ENCODE measurements at places on chromosomes 4 and X. TPM values are rescaled to one million over a fixed set of nuclear protein-coding genes. Genes with fewer than 3 reads are reported as not detected.

DNA sequence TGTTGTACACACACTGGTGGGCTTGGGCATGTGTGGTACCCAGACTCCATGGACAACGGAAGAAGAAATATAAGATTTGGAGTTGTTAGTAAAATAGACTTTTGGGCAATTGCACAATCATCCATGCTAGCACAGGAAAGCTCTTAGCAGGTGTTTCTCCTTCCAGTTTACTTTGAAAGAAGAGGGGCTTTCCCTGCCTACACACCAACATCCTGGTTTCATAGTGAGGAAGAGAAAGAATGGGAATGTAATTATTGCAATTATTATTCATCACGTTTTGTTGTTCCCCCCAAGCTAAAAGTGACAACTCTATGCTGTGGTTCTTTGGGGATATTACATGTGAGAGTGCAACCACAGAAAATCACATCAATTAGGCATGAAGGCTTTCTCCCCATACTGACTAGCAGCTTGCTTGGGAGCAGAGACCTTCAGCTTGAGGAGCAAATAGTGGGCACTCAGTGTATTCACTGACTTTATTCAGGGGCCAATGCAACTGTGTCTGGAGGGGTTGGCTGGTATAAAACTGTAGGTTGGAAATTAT, 57.2 kb upstream of the PUDP start:
- no peak for DNase-seq
- no peak overlapping the region for H3K4me3 ChIP-seq
- no peak overlapping the region for H3K27ac ChIP-seq
- H3K36me3 ChIP-seq: no peaks in the 10 kb centered on the region

DNA sequence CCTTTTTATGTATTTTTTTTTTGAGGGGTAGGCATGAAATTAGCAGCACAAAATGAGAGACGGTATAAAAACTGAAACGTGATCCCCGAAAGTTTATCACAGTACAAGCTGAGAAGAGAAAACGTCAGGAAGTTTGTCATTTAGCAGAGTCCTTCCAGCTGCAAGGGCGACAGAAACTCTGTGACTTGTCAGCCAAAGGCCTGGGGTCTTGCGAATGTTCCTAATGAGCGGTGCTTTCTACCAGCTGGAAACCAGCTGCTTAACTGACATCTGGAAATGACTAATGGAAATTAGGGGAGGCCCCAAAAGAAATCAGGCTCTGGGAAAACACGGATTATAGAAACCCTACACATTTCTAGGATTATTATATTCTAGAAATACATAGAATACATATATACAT, 66.5 kb downstream of the CHRNA9 start:
- DNase-seq: no peak
- H3K4me3 ChIP-seq: no peak overlapping the region
- H3K4me1 ChIP-seq: peaks cover 3% of the 10 kb centered on the region
- H3K27ac ChIP-seq: no peak overlapping the region
- H3K27me3 ChIP-seq: no peaks in the 10 kb centered on the region

DNA sequence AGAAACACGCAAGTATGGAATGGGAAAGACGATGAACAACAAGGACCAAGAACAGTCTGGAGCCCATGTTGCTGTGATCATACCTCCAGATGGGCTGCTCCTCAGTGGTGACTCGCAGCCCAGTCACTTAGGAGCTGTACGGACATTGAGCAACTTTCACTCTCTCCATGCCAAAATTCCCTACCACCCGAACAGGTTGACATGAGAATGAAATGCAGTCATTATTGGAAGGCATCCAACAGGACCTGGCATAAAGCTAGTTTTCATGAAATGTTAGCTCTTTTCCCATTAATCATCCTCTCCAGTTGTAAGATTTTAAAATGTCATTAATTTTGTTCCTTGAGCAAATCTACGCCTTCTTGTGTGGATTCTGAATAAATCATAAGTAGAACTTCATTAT, 82.7 kb upstream of the GPM6B start:
- H3K27me3 ChIP-seq: no peaks in the 10 kb centered on the region
- H3K36me3 ChIP-seq: no peaks in the 10 kb centered on the region
- H3K27ac ChIP-seq: no peak overlapping the region
- DNase-seq: no peak

- H3K36me3 ChIP-seq: no peaks in the 10 kb centered on the region
- peak overlapping the region; percentile 84 for H3K27ac ChIP-seq
- H3K27me3 ChIP-seq: no peaks in the 10 kb centered on the region
- peak overlapping the region; percentile 82 for H3K4me3 ChIP-seq
- DNase-seq: peak; percentile 92
Measured at GRCh38 chrX:3712870-3713224, 602 bp downstream of the PRKX start.

GRCh38 chrX:153907456-153907855, 3.0 kb downstream of the AVPR2 start:
- no peak overlapping the region for H3K27ac ChIP-seq
- peaks cover 21% of the 10 kb centered on the region for H3K36me3 ChIP-seq
- no peaks in the 10 kb centered on the region for H3K27me3 ChIP-seq
- H3K4me1 ChIP-seq: peaks cover 31% of the 10 kb centered on the region

GRCh38 chr4:143921181-143921580, 15.8 kb upstream of the GYPE start:
- DNase-seq: no peak
- no peak overlapping the region for H3K27ac ChIP-seq
- H3K36me3 ChIP-seq: no peaks in the 10 kb centered on the region
- no peaks in the 10 kb centered on the region for H3K27me3 ChIP-seq

GRCh38 chr4:178448372-178449035, 1006.3 kb upstream of the AGA start:
- no peaks in the 10 kb centered on the region for H3K36me3 ChIP-seq
- DNase-seq: no peak
- H3K4me1 ChIP-seq: no peaks in the 10 kb centered on the region
- H3K27ac ChIP-seq: no peak overlapping the region
- H3K4me3 ChIP-seq: no peak overlapping the region

DNA sequence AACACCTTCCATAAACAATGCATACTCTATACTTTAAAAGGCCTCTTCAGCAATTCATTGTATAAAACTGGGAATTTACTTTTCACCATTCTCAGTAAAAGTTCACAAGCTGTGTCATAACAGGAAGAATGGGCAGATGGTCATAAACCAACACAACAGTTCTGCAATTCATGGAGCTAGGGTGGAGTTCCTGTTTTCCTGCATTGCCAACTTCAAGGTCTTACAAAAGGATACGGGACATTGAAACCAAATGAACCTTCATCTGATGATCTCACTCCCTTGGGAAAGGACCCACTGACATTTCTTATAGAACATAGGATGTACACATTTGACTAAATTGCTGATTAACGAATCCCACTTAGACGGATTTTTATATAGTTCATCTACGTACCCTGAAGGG, 4.1 kb downstream of the KDR start:
- peaks cover 27% of the 10 kb centered on the region for H3K27me3 ChIP-seq
- H3K4me3 ChIP-seq: no peak overlapping the region
- H3K36me3 ChIP-seq: no peaks in the 10 kb centered on the region
- DNase-seq: no peak

- H3K27me3 ChIP-seq: no peaks in the 10 kb centered on the region
- H3K36me3 ChIP-seq: no peaks in the 10 kb centered on the region
- no peak overlapping the region for H3K27ac ChIP-seq
- no peaks in the 10 kb centered on the region for H3K4me1 ChIP-seq
- no peak for DNase-seq
Measured at GRCh38 chr4:54172156-54172555, 56.9 kb upstream of the PDGFRA start.

DNA sequence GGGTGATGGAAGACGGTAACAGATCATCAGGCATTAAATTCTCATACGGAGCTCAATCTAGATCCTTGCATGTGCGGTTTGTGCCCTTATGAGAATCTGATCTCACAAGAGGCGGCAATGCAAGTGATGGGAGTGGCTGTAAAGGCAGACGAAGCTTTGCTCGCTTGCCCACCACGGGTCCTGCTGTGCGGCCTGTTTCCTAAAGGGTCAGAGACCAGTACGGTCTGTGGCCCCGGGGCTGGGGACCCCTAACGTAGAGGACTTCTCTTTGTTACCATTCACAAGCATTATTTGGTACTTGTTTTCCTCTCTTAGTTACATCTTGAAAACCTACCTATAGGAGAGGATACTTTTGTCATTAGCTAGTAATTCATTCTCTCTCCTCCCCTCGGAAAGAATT, 221.0 kb downstream of the ADAM29 start:
- no peaks in the 10 kb centered on the region for H3K27me3 ChIP-seq
- H3K4me3 ChIP-seq: no peak overlapping the region
- DNase-seq: no peak
- no peaks in the 10 kb centered on the region for H3K36me3 ChIP-seq
- no peaks in the 10 kb centered on the region for H3K4me1 ChIP-seq

DNA sequence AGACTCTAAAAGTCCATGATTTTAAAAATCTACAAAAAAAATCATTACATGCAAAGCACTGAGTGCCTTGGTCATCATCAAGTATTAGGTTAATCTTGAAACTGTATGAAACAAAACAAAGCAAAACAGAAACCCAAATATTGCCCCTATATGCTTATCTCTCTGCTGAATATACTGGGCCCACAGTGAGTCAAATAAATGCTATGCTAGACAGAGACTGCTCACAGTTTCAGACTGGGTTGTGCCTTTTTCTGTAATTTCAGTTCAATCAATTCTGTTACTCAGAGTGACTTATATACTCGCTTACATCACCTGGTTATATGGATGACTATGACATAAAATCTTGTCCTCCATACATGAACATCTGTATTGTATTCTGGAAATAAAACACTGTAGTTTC, 257.1 kb upstream of the ACTRT1 start:
- no peak for DNase-seq
- H3K4me3 ChIP-seq: no peak overlapping the region
- H3K4me1 ChIP-seq: no peaks in the 10 kb centered on the region
- H3K27me3 ChIP-seq: no peaks in the 10 kb centered on the region
- H3K36me3 ChIP-seq: no peaks in the 10 kb centered on the region
- H3K27ac ChIP-seq: no peak overlapping the region

DNA sequence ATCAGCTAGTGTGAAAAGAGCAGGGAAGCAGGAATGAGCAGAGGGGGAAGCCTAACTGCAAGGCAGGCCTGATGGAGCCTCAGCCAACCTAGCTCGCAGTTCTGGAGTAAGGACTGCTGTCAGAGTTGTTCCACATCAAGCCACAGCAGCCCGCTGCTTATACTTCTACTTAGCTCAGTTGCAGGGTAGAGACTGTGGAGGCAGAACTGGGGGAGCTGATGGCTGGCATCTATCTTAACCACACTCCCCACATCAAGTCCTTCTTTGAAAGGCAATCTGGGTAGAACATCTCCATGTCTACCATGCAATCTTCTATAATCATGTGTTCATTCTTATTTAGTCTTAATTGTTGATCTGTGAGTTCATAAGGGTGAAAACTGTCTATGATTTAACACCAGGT, 46.1 kb downstream of the DDX60 start:
- H3K27ac ChIP-seq: no peak overlapping the region
- no peak overlapping the region for H3K4me3 ChIP-seq
- no peak for DNase-seq
- peaks cover 39% of the 10 kb centered on the region for H3K36me3 ChIP-seq
- no peaks in the 10 kb centered on the region for H3K4me1 ChIP-seq

DNA sequence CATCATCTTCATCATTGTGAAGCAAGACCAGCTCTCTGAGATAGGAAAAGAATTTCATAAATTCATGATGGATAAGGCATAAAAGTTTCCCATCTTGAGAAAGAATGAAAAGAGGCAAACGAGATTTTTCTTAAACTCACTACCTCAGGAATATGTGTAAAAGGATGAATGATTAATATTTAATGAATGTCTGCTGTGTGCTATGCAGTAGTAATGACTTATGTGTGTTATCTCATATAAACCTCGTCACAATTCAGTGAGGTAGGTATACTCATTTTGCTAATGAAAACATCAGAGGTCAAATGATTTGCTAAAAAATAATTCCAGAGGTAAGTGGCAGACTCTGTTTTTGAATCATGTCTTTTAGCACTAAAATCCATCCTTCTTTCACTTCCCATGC, 42.6 kb upstream of the GYPA start:
- H3K36me3 ChIP-seq: no peaks in the 10 kb centered on the region
- H3K4me3 ChIP-seq: no peak overlapping the region
- no peaks in the 10 kb centered on the region for H3K4me1 ChIP-seq
- H3K27ac ChIP-seq: no peak overlapping the region
- DNase-seq: no peak
- H3K27me3 ChIP-seq: no peaks in the 10 kb centered on the region

DNA sequence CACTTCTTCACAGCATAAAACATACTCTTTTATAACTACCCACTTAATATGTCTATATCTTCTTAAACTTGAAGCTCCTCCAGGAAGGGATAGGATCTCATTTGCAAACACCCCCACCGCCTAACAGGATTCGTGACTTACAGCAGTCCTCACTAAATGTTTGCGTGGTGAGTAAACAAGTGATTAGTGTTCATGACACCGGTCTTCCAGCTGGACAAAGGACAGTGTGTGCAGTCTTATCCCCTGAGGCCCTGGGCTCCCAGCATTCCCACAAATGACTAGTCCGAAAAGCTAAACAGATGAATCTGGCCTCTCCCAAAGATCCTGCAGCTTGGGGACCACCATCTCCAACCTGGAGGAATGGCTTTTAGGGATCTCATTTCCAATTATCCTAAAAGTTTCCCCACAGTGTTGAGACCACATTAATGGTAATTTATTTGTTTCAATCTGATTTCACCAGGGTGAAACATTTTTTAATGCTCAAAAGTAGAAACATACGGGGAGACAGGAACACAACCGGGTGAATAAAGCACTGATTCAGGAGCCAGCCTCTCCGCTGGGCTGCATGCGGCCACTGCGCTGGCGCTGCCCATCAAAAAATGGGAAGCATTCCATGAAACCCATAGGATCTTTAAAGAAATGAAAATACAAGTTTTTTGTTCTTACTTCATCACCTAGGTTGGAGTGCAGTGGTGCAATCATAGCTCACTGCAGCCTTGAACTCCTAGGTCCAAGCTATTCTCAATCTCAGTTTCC, 69.2 kb downstream of the HADH start:
- H3K4me3 ChIP-seq: no peak overlapping the region
- no peaks in the 10 kb centered on the region for H3K27me3 ChIP-seq
- H3K36me3 ChIP-seq: no peaks in the 10 kb centered on the region
- DNase-seq: no peak
- H3K4me1 ChIP-seq: no peaks in the 10 kb centered on the region

- no peak for DNase-seq
- H3K4me1 ChIP-seq: no peaks in the 10 kb centered on the region
Measured at GRCh38 chrX:122154019-122154418, 1030.1 kb upstream of the GRIA3 start.

GRCh38 chrX:154136627-154137161, 7.3 kb upstream of the OPN1LW start:
- peak overlapping the region; percentile 58 for H3K27ac ChIP-seq
- H3K4me1 ChIP-seq: no peaks in the 10 kb centered on the region
- peak; percentile 91 for DNase-seq
- peak overlapping the region; percentile 17 for H3K4me3 ChIP-seq
- no peaks in the 10 kb centered on the region for H3K36me3 ChIP-seq

- no peak overlapping the region for H3K27ac ChIP-seq
- no peak for DNase-seq
- H3K4me1 ChIP-seq: no peaks in the 10 kb centered on the region
- no peak overlapping the region for H3K4me3 ChIP-seq
- H3K27me3 ChIP-seq: no peaks in the 10 kb centered on the region
- no peaks in the 10 kb centered on the region for H3K36me3 ChIP-seq
Measured at GRCh38 chr4:46931981-46932380, 22.9 kb upstream of the COX7B2 start.

- DNase-seq: no peak
- H3K4me3 ChIP-seq: no peak overlapping the region
- H3K27ac ChIP-seq: no peak overlapping the region
Measured at GRCh38 chr4:89599026-89599425, 237.9 kb downstream of the SNCA start.

PTTG2 gene
- total RNA-seq: 7.5 TPM

PRRG3 gene
- total RNA-seq: 1.8 TPM

DIAPH2 gene
- 17.0 TPM for total RNA-seq

ARHGAP6 gene
- 10.8 TPM for total RNA-seq

SMPX gene
- not detected for total RNA-seq

PAK3 gene
- total RNA-seq: 1.7 TPM

USP17L13 gene
- not detected for total RNA-seq

LUZP4 gene
- total RNA-seq: not detected

ADGRL3 gene
- not detected for total RNA-seq

GRIA2 gene
- total RNA-seq: not detected

All from spleen (tissue), 13 donors.